Stimulated activated CD8-positive, alpha-beta memory T cell treated with anti-CD3 and anti-CD28 coated beads, Interleukin-12 subunit alpha, Interleukin-12 subunit beta, amount 100 ng/mL, for 1 hour (primary cell): ENCODE measurements at places on chromosomes 11 and 22.

- DNase-seq, result no peak
Observed at GRCh38 chr11:73227571-73228211, 9.6 kb downstream of the P2RY2 start.

GRCh38 chr11:10379871-10380568, 75.0 kb upstream of the AMPD3 start:
- no peak for DNase-seq

DNA sequence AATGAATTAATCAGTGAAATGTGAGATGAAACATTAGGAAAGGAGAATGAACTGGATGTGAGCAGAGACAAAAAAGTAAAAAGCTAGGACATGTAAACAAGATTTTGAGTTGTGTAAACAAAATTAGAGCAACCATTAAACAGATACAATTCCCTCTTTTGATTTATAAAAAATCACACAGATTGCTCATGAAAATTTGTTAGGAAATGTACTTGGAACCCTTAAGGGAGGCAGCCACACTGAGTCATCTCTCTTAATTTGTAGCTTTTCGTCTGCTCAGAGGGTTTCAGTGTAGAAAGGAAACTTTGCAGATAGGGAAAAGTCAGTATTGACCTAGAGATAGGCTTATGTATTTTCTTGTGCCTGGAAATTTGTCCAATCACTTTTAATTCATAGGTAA, 49.6 kb upstream of the ME3 start:
- no peak for DNase-seq

DNA sequence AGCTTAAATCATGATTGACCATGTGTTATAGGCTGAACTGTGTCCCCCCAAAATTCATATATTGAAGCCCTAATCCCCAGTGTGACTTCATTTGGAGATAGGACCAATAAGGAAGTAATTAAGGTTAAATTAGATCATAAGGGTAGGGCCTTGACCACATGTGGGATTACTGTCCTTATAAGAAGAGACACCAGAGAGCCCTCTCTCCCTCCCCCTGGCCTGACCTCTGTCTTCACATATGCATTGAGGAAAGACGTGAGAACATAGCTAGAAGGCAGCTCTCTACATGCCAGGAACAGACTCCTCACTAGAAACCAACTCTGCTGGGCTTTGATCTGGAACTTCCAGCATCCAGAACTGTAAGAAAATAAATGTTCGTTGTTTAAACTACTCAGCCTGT, 13.6 kb upstream of the NUP50 start:
- no peak for DNase-seq

DNA sequence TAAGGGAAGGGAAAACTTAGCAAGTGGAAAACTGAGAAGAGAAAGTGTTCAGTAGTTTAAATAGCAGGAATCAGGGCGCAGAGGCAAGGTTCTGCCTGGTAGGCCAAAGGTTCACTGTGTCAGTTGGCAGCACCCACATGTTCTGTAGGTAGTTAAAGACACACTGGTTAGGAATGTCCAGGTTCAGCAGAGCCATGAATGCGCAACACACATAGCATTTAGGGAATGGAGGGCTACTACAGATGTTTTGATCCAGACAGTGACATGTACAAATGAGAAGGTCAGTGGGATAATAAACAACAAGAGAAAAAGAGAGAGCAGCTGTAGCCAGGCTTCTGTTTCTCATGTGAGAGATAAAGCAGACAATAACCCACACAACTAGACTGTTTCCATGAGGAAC, 56.2 kb upstream of the ARHGAP42 start:
- DNase-seq, result no peak

DNA sequence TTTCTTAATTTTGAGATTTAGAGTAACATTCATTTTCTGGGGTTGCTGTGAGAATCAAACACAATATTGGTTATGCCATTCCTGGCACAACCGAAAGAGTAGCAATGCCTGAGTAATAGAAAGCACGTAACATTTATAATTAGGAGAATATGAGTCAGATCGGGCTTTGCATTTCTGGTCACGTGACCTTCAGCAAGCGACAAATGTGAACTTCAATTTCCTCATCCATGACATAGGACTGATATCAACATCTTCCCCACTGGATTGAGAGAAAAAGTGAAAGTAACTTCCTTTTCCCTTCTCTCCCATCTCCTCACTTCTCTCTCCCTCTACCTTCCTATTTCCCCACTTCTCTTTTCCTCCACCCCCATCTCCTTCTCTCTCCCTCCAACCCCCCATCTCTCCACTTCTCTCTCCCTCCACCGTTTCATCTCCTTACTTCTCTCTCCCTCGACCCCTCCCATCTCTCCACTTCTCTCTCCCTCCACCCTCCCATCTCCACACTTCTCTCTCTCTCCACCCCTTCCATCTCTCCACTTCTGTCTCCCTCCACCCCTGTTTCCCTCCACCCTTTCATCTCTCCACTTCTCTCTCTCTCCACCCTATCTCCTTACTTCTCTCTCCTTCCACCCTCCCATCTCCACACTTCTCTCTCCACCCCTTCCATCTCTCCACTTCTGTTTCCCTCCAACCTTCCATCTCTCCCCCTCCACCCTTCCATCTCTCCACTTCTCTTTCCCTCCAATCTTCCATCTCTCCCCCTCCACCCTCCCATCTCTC, 33.5 kb upstream of the CAT start:
- no peak for DNase-seq

DNA sequence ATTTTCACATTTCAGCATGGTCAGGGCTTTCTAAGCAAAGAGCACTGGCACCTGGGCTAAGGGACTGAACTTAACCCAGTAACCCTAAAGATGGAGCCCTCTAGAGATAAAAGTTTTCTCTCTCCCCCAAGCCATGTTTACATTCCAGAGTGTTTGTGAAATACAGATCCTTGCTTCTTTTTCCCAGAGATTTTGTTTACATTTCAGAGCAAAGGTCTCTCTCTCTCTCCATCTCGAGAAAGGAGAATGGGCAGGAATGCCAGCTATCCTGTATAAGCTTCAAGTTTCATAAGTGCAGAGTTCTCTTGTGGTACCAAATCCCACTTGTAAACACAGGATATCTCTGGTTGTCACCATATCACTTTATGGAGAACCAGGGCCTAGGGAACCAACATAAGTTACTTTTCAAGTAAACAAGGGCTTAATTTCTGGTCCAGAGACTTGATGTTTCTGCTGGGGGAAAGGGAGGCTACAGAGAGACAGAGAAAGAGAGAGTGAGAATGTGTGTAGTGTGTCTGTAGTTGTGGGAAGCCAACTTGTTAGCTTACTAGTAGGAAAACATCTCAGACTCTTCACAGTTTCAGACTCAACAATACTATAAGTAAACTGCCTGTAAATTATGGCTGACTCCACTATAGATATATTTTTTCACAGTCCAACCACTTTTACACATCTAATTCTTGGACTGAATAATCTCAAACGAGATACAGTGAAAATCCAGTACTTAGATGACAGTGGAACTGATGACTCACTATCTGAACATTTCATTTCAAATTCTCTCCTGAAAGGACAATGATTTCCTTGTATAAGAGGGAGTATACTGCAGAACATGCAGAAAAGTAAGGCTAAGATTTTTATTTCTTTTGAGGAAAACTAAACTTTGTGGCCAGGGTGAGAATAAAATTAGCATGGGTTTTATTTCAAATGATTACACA, 76.2 kb downstream of the ARHGAP32 start:
- no peak for DNase-seq

DNA sequence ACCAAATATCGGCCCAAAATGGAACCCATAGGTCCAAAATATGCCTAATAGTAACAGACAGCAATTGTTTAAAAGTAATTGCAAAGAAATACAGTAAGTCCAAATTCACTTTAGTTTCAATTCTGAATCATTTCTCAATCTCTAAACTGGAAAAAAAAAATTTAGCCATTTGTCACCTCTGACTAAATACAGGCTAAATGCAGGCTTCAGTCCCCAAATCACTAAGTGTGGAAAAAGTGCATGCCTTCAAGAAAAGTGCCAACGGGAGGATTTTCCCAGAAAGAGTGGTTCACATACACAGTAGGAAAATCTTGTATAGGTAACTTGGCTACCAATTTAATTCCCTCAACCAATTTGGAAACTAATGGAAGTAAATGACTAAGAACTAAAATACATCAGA, 35.7 kb downstream of the SIK3 start:
- no peak for DNase-seq
